Esophagus mucosa (tissue), 1 donor: ENCODE measurements at places on chromosomes 16 and 17.

GRCh38 chr16:28858421-28858820 lies 5.2 kb upstream of the SH2B1 start:
- ATAC-seq, result no peak

GRCh38 chr16:67703626-67704025 lies 15.5 kb downstream of the GFOD2 start:
- ATAC-seq, result no peak

GRCh38 chr16:51405361-51405760 lies 254.3 kb upstream of the SALL1 start:
- ATAC-seq, result no peak

GRCh38 chr16:29645694-29646187 lies 17.3 kb upstream of the SPN start:
- no peak for ATAC-seq

DNA sequence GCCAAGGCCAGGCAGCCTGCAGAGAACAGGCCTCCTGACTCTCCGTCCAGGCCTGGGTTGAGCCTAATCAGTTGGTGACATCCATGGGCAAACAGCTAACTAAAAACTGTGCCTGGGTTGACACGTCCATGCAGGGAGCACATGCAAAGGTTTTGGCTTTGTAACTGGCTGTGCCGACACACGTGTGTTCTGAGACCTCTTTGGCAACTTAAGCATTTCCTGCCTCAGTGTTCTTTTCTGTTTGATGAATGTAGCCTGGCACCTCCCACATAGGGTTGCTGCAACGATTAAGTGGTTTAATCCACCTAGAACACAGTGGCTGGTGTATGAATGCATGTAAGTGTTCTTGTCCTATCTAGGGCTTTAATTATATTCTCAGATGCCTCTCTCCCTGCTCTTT lies 3.2 kb downstream of the BCO1 start:
- peak; percentile 11 for ATAC-seq
